ENCODE measurements at places on chromosomes 5 and 9. TPM values are rescaled to one million over a fixed set of nuclear protein-coding genes. Genes with fewer than 3 reads are reported as not detected.

Gene PCDHB16
- 9.2 TPM for total RNA-seq

Gene ATOSB
- 9.5 TPM for total RNA-seq

Gene ADGRV1
- total RNA-seq: 66.2 TPM

Gene TMEM174
- total RNA-seq: not detected

Gene SHROOM1
- 7.0 TPM for total RNA-seq

Gene BRD9
- total RNA-seq: 48.4 TPM

Gene PLPP7
- 1.8 TPM for total RNA-seq

DNA sequence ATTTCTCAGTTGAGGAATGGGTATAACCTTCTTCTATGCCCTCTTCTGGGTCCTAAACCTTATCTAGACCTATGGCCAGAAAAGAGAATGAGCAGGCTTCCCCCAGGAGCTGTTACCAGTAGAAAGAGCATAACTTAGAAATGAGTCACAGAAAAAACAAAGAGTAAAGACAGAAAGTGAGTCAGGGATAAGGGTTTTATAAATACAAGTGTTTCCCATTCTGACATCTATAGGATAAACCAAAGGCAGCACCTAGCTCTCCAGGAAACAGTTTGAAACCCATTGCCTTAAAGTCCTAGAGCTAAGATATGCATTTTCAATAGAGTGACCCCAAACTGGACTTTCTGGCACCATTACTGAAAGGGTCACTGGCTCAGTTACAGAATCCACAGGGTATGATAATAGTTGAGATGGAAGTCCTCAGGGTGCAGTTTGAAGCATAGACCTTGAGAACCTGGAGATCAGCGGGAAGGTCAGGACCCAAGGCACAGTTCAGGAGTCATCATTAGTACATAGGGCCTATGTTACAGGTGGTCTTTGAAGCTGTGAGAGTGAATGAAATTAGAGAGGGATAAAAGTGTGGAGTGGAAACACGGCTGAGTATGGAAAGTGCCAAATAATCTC is 42.7 kb upstream of the LIFR start:
- no peaks in the 10 kb centered on the region for H3K4me1 ChIP-seq
- no peak for DNase-seq
- H3K36me3 ChIP-seq: no peaks in the 10 kb centered on the region
- no peak overlapping the region for H3K27ac ChIP-seq
- H3K4me3 ChIP-seq: no peak overlapping the region

DNA sequence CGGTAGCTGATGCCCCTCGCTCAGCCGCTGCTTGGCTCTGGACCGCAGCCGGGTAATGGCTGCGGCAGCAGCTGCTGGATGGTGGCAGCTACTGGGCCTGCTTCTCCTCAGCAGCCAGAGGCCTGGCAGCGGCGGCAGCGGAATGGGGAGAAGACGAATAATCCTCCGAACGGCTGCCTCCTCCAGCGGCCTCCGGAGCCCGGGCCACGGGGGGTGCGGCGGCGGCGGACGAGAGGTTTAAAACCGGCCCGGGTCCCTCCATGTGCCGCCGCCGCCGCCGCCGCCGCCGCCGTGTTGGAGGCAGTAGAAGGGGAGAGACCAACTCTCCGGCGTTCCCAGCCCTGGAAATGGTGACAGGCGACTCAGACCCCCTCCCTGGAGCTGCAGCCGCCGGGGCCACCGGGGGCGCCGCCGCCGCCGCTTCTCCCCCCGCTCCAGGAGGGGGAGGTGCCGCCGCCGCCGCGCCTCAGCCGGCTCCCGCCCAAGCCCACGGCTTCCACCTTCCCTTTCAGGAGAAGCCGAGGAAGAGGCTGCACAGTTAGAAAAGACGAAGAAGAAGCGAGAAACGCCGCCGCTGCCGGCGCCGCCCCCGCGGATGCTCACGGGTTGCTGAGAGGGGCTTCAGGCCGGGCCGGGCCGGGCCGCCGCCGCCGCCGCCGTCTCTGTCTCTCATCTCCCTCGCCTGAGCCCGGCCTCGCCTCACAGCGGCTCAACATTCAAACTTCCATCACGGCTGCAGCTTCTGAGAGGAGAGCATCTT is 118.4 kb upstream of the PRSS3 start:
- DNase-seq: peak; percentile 71
- H3K36me3 ChIP-seq: no peaks in the 10 kb centered on the region
- peak overlapping the region; percentile 1 for H3K27ac ChIP-seq
- H3K27me3 ChIP-seq: no peaks in the 10 kb centered on the region

DNA sequence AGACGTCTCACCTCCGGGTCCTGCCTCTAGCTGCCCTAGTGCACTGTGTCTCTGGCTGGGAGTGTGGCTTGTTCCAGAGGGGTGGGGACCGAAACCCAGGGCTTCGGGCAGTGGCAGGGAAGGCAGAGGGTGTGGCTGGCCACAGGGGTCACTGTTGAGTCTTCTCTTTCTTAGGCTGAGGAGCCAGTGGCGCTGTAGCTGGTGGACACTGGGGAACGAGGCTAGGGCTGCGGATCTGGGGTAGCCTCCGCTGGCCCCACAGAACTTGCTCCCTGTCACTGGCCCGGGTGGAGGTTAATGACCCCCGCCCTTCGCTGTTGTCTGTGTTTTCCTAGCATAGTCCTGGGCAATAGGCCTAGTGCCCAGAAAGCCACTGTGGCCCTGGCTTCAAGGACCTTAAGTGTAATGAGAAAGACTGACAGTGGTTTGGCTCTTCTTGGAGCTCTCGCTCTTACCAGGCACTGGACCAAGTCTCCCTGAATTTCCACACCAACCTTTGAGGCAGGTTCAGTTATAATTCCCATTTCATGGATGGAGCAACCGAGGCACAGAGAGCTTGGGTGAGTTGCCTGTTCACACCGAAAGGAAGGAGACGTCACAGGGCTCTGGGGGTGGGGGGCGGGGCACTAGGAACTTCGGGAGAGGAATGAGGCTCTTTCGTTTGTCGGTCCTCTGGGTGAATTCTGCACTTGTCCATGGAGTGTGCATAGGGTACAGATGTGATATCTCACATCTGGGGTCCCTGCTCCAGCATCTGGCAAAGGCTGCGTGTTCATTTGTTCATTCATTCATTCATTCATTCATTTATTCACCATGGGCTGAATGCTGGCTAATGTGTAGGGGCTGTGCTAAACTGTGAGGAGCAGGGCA is 4.8 kb upstream of the IER5L start:
- H3K27ac ChIP-seq: peak overlapping the region; percentile 6
- no peaks in the 10 kb centered on the region for H3K36me3 ChIP-seq
- no peaks in the 10 kb centered on the region for H3K27me3 ChIP-seq
- H3K4me1 ChIP-seq: peaks cover 6% of the 10 kb centered on the region

GRCh38 chr5:145996135-145996534 is 59.8 kb downstream of the SH3RF2 start:
- H3K27me3 ChIP-seq: no peaks in the 10 kb centered on the region
- H3K36me3 ChIP-seq: no peaks in the 10 kb centered on the region
- H3K4me3 ChIP-seq: no peak overlapping the region
- no peak overlapping the region for H3K27ac ChIP-seq
- no peaks in the 10 kb centered on the region for H3K4me1 ChIP-seq

GRCh38 chr5:139711067-139711905 is 63.1 kb downstream of the CXXC5 start:
- no peak overlapping the region for H3K4me3 ChIP-seq
- no peaks in the 10 kb centered on the region for H3K27me3 ChIP-seq
- DNase-seq: peak; percentile 70

DNA sequence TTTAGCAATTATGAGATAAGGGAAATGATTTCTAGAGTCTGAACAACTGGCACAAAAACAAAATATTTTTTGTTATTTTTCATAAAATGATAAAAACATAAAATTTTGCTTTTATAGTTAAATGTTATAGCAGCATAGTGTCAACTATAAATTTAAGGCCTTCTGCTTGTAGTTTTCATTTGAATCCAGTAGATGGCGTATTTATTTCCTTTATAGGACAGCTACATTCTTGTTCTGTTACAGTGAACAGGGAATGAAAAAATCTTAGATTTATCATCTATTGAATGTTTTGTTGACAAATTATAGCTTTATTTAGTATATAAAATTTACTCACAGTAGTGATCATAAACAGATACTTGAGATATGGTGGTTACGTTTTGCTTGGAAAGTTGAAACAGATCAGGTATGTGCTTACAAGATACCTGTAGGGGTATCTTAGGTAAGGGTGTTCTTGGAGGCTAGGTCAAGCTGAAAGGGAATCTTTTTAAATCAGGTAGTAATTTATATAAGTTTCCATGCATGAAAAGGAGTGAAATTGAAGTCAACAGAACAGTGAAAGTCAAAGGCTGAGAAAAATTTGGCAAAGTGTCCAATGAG is 239.3 kb upstream of the GRIN3A start:
- no peak overlapping the region for H3K4me3 ChIP-seq
- no peaks in the 10 kb centered on the region for H3K4me1 ChIP-seq
- no peak overlapping the region for H3K27ac ChIP-seq
- H3K36me3 ChIP-seq: no peaks in the 10 kb centered on the region
- H3K27me3 ChIP-seq: no peaks in the 10 kb centered on the region

- H3K27ac ChIP-seq: no peak overlapping the region
- no peak for DNase-seq
- H3K4me3 ChIP-seq: no peak overlapping the region
- H3K27me3 ChIP-seq: no peaks in the 10 kb centered on the region
- no peaks in the 10 kb centered on the region for H3K4me1 ChIP-seq
- no peaks in the 10 kb centered on the region for H3K36me3 ChIP-seq
These were observed 35.9 kb upstream of the PWWP2A start for GRCh38 chr5:160155017-160155750.

- H3K4me3 ChIP-seq: no peak overlapping the region
- no peaks in the 10 kb centered on the region for H3K36me3 ChIP-seq
- H3K4me1 ChIP-seq: no peaks in the 10 kb centered on the region
- DNase-seq: no peak
These were observed 154.1 kb upstream of the EFNA5 start for GRCh38 chr5:107824821-107825220.

GRCh38 chr9:89048616-89049015 is 57.3 kb downstream of the S1PR3 start:
- H3K36me3 ChIP-seq: peaks cover 5% of the 10 kb centered on the region
- DNase-seq: no peak
- H3K27ac ChIP-seq: no peak overlapping the region
- no peak overlapping the region for H3K4me3 ChIP-seq
- no peaks in the 10 kb centered on the region for H3K4me1 ChIP-seq
- no peaks in the 10 kb centered on the region for H3K27me3 ChIP-seq

DNA sequence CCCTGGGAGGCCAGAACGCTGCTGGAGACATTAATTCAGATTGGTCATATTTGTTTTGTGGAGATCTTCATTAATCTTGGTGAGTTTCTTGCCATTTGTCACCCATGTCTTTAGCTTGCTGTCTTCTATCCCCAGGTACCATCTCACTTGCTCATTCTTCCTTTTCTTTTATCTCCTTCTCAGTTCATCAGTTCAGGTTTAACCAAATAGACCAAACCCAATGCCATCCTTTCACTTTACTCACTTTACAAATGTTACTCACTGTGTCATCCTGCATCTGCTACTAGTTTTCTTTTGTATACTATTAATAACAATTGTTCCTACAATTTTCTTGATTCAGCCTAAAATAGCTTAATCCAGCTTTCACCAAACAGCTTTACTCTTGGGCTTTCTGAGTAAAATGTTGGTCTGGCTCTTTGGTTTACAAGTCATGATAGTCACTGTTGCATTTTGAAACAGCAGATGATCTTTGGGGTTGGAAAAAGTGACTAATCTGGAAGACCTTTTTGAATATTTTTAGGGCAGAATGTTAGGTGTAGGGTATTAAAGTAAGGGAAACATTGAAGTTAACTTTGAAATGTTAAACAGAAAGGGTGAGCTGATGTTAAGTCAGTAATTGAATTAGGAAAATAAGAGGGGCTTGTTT is 246.9 kb downstream of the ZSWIM6 start:
- peaks cover 20% of the 10 kb centered on the region for H3K4me1 ChIP-seq
- no peak for DNase-seq
- H3K27me3 ChIP-seq: no peaks in the 10 kb centered on the region
- H3K27ac ChIP-seq: no peak overlapping the region
- no peaks in the 10 kb centered on the region for H3K36me3 ChIP-seq

DNA sequence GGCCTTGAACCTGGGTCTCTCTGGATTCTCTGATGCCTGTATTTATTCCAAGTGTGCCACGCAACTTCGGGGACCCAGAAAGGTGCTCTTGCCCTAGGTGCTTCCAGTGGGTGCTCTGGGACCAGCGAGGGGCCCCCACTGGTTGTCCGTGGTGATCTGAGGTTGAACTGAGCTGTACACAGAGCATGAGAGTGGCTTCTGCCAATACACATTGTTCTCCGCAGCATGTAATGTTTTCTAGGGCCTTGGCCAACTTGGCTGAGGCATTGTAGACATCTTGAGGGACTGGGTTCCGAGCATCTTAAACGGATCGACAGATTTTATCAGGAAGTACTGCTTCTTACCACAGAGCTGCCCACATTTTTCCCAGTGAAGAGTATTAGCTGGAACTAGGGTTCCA is 117.9 kb downstream of the MTX3 start:
- no peaks in the 10 kb centered on the region for H3K27me3 ChIP-seq
- H3K4me1 ChIP-seq: no peaks in the 10 kb centered on the region
- no peak for DNase-seq
- H3K4me3 ChIP-seq: no peak overlapping the region
- no peak overlapping the region for H3K27ac ChIP-seq

DNA sequence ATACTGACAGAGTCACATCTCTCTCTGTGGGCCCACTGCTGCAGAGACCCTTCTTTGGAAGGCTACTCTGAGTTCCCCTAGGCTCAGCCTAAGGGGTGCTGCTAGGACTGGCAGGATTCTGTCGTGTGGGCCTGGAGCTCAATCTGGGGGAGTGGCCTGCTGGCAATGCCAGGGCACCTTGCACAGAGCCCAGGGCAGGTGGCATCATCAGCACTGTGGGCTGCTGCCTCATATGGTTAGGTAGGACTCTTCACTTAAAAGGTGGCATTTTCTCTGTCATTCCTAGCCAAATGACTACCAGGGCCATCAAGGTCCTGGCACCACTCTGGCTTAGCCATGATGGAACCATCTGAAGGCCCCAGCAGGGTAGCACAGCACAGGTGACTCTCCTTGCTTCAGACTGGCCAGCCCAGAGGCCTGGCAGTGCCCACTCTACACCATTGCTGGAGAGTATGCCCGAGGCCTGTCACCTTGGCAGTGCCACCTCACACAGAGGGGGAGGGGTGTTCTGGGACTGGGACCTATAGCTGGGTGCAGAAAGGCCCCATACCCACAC is 21.9 kb downstream of the PITX1 start:
- no peak overlapping the region for H3K4me3 ChIP-seq
- no peak overlapping the region for H3K27ac ChIP-seq
- DNase-seq: no peak
- no peaks in the 10 kb centered on the region for H3K36me3 ChIP-seq
- peaks cover 6% of the 10 kb centered on the region for H3K4me1 ChIP-seq
- H3K27me3 ChIP-seq: no peaks in the 10 kb centered on the region

- H3K4me3 ChIP-seq: no peak overlapping the region
- H3K4me1 ChIP-seq: peaks cover 3% of the 10 kb centered on the region
- no peak overlapping the region for H3K27ac ChIP-seq
These were observed 128.4 kb downstream of the TMEM174 start for GRCh38 chr5:73301208-73301901.

DNA sequence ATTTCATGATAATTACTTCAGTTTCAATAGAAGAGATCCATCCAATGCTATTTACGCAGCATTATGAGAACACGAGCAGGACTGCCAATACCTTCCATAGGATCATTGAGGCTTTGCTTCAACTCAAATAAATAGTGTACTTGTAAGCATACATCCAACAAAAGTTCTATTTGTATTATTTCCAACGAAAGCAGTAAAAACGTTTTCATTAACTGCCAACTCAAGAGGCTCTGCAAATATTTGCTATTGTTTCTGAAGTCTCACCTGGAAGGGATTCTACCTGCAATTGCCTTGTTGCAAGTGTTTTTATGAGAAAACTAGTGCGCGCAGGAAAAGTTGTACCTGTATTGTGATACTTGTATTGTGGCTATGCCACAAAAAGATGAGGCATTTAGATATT is 11.0 kb upstream of the GNPDA1 start:
- peak; percentile 6 for DNase-seq
- no peak overlapping the region for H3K4me3 ChIP-seq
- no peaks in the 10 kb centered on the region for H3K36me3 ChIP-seq
- peaks cover 4% of the 10 kb centered on the region for H3K4me1 ChIP-seq
- H3K27me3 ChIP-seq: no peaks in the 10 kb centered on the region
- H3K27ac ChIP-seq: no peak overlapping the region
